ENCODE measurements at places on chromosomes 2 and 18.

DNA sequence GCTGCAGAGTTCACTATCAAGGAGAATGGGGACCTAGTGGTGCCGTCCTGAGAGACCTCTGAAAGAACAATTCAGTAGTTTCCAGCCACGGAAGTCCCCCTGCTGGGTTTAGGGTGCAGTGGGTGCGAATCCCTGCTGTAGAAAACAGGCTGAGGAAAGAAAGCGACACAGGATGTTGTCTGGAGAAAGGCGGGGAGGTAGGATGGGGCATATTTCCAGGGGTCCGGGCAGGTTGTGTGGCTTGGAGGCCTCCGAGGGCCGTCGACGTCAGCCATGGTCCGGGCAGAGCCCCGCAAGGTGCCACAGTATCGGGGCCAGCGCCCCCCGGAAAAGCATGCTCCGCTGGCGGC, 807 bp upstream of the CREB1 start:
- DNase-seq: peak; percentile 78

DNA sequence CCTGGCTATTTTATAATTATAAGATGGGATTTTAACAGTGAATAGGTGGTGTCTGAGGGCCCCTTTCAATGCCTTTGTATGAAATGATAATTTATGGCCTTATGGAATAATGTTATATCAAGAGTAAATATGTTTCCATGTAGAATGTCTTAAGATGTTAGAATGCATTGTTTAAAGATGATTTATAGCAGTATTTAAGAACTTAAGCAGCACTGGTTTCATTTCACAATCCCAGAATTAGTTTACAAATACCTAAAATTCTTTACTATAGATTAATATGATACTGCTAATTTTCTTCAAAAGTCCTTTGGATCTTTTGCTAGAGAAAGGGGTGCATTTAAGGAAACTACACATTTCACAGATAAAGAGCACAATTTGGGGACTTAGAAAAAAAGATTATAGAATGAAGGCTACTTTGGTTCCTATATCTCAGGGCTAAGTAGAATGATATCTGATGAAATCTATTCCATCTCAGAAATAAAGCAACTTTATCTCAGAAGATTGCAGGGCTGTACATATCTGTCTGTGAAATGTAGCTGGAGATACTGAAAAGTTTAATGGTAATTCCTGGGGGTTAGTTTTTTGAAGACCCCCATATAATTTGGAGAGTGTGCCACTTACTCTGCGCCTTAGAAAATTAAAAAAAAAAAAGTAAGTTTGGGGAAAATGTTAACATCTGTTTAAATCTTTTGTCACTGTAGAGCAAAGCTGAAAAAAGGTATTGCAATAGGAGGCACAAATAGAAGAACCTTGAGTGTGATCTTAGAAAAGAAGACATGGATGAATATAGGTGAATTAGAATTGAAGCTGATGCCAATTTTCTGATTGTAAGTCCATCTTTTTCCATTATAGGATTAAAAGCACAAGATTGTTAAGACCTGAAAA, 123.4 kb downstream of the GULP1 start:
- no peak for DNase-seq

DNA sequence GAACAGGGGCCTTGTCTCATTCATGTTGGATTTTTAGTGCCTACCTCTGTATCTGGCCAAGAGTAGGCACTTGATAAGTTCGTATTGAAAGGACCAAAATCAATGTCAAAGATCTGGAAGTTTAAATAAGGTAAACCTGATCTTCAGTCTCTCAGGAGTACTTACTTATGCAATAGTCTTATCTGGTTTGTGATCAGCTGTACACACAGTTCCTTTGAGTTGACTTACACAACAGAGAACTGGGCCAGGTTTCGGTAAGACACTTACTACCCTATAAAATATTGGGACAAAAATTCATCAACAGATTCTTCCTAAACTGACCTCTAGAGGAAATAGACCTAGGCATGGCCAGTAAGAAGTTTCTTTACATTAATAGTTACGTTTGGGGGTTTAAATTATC, 113.6 kb upstream of the NXPH2 start:
- DNase-seq: no peak

DNA sequence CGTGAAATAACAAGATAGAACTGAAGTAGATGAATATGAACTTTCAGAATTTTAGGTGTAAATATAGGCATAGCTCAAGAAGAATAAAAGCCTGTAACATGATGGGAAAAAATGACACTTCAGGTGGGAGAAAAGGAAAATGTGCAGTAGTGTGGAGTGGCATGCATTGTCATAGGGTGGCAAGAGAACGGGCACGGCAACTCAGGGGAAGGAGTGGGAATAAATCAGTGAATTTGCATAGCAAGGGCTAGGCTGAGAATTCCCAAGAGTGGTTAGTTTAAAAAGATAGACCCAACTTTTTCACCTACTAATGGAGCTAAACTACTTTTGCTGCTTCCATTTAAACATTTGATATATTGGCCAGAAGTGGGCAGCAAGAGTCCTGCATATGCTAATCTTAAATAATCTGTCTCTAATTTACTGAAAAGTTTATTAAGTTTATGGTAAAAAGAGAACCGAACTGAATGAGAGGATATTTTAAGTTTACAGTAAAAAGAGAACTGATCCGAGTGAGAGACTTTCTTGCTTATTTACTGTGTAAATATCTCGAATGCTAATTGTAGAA, 228.1 kb downstream of the CTNNA2 start:
- DNase-seq: no peak

DNA sequence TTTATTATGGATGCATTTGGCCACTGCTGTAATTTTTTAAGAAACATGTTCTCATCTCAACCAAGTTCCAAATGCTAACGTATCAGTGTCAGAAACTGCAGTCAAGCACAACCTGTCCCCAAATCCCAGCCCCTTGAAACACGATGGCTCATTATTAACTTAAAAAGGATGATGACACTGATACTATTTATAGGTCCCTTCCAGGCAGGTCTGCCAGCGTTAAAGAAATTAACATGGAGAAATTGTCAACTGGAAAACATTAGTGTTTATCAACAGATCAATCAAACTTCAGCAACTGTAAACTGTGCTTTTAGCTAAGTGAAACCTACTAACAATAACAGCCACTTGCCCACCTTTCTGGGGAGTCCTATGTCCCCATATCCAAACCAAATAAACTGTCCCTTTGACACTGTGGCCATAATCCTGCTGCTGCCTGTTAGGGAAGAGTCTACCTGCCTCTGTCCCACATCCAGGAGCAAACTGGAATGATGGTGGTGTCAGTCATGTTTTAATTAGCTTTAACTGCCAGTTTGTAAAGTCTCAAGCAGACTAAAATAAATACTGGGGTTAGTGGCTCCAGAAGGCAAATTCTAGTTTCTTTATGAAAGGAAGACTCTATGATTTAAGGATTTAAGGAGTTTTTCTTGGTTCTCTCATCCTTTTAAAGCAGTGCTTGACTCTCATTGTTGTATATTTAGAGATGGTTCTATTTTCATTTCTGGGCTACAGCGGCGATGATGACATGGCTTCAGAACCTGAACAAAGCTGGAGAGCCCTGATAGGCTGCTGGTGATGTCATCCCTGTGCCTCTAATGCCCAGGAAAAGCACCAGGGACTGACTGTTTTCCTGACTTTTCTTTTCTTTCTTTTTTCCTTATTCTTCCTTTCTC, 583.6 kb upstream of the PIK3C3 start:
- no peak for DNase-seq

DNA sequence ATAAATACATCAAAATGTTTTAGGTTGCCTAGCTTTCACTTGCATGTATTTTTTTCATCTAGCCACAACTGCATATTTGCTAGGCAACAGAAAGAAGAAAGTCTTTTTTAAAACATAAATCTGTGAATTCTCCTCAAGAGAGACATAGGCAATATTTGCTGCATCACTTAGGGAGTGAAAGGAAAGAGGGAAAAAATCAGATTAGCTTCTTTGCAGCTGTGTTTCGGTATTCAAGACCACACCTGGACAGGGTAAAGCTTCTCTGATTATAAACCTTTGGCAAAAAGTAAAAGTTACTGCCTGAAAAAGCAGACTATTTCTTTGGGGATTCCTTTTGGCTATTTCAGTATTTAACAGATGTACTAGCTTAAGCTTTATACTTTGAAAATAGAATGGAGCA, 280.9 kb upstream of the ZSWIM2 start:
- no peak for DNase-seq

- no peak for DNase-seq
Measured at GRCh38 chr2:16218161-16218560, 277.8 kb downstream of the MYCN start.

Data from CD4-positive, alpha-beta T cell treated with Interleukin-4 for 4 hours (primary cell).